ENCODE measurements at places on chromosomes 7 and 10.

DNA sequence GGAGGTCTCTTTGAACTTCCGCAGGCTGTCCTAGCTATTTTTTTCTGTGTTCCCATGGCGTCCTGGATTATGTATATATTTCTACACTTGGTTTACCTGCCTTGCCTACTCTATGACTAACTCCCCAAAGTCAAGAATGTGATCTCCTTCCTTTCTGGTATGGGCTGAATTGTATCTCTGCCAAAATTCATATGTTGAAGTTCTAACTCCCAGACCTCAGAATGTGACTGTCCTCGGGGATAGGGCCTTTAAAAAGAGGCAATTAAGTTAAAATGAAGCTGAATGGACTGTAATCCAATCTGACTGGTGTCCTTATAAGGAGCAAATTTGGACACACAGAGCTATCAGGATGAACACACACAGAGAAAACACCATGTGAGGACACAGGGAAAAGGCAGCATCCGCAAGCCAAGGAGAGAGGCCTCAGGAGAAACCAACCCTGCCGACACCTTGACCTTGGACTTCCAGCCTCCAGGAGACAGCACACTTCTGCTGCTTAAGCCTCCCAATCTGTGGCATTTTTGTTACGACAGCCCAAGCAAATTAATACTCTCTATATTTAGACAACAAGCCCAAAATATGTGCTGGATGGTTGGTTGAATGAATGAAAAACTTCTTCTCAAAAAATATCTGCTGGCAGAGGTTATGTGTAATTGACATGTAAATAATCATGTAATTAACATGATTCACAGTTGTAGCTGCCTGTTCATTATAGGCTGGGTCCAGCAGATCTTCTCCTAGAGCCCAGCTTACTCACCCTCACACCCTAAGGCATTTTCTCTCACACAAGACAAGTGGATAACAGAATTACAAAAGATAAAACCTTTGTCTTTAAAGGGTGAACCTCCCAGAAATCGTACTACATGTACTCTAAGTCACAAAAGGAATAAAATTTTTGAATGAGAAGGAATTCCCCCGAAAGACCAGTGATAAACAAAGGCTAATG, 123.7 kb downstream of the CUBN start:
- DNase-seq = no peak

DNA sequence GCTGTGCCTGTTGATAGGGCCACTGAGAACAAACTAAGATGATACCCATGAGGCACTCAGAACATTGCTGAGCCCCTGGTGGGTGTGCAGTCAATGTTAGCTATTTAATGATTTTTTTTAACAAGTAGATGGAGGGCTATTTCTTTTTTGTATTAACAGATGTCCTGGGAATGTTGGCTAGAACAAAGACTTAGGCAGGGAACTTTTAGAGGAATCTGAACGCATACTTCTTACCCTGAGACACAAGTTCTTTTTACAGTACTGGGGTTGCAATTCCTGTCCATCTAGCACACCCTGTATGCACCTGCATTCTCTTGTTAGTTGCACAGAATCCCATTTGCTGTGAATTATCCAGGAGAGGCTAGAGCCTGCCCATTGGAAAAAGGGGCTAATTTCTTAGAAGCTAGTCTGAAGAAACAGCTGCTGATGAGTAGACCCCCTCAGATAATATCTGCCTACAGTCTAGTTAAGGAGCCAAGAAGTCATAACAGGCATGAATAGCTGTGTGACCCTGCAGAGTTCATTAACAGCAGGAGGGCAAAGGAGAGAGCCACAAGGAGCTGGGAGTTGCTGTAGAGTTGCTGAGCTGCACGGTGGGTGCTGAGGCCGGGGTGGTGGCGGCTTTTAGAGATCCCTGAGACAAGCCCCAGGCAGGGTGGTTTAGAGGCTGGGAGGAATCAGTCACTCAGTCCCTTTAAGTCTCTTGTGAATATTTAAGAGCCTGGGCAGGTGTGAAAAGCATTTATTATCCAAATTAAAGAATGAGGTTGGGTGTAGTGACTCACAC, 103.7 kb upstream of the FZD8 start:
- no peak for DNase-seq

DNA sequence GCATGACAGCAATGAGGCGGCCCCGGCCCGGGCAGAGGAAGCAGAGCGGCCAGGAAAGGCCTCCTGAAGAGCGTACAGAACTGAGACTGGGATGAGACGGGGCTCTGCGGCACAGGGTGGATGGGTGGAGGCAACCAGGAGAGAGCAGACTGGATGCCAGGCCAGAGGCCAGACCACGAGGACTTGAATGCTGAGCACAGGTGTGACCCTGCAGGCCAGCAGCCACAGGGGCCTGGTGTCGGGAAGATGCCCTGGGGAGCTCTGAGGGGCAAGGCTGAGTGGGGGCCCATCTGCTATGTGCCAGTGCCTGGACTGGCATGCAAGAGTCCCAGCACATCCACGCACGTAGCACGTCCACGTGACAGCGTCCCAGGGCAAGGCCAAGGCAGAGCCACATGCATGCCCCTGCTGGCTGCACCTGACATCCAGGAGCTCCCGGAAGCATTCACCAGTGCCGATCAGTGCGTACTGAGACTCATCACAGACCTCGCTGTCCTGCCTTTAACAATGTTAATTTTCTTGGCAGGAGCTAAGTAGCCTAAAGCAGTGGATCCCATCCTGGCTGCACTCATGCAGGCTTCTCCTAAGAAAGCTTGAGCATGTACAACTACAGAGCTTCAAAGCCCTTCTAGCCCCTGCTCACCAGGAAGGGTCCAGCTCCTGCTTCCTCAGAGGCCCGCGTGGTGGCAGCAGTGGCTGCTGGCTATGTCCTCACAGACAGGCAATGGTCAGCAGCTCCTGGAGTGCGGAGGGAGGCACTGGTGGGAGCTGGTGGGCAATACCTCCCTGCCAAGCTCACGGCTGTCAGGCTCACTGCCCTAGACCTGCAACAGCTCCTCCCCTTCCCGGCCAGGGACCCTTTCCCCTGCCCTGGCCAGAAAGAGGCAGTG, 18.0 kb downstream of the GRID1 start:
- no peak for DNase-seq

DNA sequence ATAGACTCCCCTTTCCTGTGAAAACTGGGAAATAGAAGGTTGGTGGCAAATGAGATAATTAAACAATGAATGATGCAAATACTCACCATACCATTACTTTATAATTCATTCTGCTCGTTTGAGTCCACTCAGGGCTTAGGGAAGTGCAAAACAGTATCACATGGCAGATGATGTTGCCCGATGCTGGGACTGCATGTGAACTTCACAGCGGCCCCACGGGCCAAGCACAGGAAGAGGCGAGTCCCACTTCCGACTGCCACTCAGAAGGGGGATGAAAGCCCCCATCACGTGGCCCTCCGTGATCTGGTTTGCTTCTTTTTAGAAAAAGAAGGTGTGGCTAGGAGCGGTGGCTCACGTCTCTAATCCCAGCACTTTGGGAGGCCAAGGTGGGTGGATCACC, 71.5 kb downstream of the PRPF18 start:
- DNase-seq = no peak

- DNase-seq = no peak
Measured at GRCh38 chr10:73509695-73510094, 13.9 kb upstream of the PPP3CB start.

DNA sequence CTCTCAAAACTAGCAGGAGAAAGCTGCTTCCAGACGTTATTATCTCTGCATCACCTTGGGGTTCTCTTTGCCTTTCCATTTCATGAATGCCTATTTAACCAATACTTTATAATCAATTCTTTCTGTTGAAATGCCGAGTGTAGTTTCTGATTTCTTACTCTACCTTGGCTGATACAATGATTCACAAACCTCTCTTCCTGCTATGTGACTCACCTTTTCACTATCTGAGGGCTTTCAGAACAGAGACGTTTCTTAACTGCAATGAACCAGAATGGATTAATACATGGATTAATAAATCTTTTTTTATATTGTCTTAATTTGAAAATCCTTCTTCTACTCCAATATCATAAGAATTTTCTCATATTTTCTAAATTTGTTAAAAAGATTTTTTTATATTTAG, 46.4 kb upstream of the ZNF746 start:
- no peak for DNase-seq

GRCh38 chr7:28349637-28350036, 62.7 kb upstream of the CREB5 start:
- no peak for DNase-seq

GRCh38 chr7:148978091-148978490, 50.2 kb downstream of the PDIA4 start:
- no peak for DNase-seq

- DNase-seq = no peak
Measured at GRCh38 chr7:5282543-5283316, at the start of gene SLC29A4. Gene SLC29A4, plus strand, starts transcription at chr7:5282943. Its CDS starts 4,874 bp downstream, at chr7:5287817.

GRCh38 chr10:132477398-132478340, 59.9 kb upstream of the INPP5A start:
- DNase-seq = no peak

- no peak for DNase-seq
Measured at GRCh38 chr7:67696878-67697277, 700.2 kb downstream of the TYW1 start.

DNA sequence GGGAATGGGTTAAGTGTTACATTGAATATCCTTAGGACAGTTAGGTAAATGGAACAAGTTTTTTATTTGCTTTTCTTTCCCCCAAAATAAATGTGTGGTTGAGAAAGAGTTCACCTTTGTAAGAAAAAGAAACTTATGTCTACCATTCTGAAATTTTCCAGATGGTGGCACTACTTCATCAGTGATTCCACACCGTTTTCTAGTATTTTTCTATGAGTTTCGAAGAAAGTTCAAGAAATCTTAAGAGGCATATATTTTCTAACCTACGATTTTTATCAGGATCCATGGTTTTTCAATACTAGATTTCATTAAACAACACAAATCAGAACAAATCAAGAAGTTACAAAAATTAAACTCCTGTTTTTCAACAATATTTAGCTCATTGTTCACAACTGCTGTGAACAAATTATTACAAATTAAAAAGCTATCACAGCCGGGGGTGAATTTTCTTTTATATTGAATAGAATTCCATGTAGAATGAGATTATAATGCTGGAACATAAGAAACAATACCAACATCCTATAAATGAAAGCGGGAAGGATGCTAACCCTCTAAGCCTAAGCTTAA, 163.1 kb upstream of the NPVF start:
- DNase-seq = no peak

DNA sequence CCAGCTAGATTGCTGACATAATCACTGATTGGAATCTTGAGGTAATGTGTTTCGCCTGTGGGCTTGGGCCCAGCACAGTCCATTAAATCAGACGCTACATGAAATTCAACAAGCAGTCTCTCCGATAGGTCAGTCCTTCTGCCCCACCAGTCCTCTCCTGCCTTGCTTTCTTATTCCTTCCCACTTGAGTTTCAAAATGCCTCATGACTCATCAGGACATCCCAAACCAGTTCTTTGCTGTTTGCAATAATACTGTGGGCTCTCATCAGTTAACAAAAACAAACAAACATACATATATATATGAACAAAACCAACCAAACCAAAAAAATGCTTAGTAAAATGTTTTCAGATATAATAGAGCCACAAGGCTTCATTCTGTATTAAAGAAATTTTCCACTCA, 599.0 kb downstream of the SORCS1 start:
- DNase-seq = no peak
